ENCODE measurements at places on chromosomes 3 and 15.

- DNase-seq, result no peak
Measured at GRCh38 chr3:53030619-53031449, 15.0 kb downstream of the SFMBT1 start.

DNA sequence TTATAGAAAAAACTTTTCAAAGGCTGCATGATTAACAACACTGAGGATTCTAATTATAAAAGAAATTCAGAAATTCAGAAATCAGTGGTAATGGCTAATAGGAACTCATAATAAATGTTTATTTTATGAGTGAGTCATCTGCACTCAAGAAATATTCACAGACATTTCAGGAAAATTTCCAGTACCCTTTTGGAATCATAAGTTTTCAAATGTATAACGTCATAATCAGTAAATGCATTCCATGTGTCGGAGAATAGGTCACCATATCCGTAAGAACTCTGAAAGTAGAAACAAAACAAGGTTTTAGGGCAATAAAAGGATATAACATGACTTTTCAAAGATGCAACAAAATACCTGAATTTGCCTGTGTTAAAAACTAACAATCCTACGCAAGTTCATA is 24.7 kb downstream of the EOGT start:
- no peak for DNase-seq

DNA sequence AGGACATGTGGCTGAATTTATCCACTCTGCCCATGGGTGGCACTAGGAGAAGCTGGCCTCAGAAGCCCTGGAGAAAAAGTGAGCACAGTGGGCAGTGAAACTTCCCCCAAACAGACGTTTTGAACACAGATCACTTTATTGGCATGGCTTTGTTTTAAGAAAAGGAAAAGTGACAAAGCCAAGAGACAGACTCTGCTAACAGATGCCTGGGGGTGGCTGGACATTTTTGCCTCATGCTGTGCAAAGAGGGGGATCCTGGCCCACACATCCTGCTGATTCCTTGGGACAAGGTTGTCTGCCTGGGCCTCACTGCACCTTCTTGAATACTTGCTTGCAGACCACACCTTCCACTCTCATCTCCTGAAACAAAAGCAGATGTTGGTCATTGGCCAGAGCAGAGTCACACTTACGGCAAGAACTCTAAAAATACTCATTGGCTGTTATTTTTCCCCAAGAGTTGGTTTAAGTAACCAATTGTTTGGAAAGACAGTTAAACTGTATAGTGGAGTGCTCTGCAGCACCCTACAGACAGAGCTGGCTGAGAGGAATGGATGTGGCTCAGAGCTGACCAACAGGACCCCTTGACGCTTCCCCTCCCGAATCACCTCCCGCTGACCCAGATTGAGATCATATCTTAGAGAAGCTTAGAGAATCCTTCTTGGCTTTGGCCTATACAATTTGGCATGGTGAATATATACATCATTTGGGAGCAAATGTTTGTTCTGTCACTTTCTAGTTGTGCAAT is 22.0 kb downstream of the RBP1 start:
- DNase-seq, result no peak

- DNase-seq, result no peak
Measured at GRCh38 chr15:100768501-100768931, 111.1 kb upstream of the ALDH1A3 start.

GRCh38 chr15:31474059-31474868 is 147.6 kb downstream of the KLF13 start:
- peak; percentile 42 for DNase-seq

GRCh38 chr3:182384221-182384620 is 409.1 kb upstream of the ATP11B start:
- no peak for DNase-seq

- DNase-seq, result peak; percentile 29
Measured at GRCh38 chr15:52236013-52236412, 44.8 kb upstream of the GNB5 start.

- DNase-seq, result no peak
Measured at GRCh38 chr3:57673156-57673555, 19.7 kb downstream of the DENND6A start.

- no peak for DNase-seq
Measured at GRCh38 chr3:133374708-133375402, 25.0 kb upstream of the BFSP2 start.

- DNase-seq, result no peak
Measured at GRCh38 chr3:4974154-4974553, 5.1 kb upstream of the BHLHE40 start.

DNA sequence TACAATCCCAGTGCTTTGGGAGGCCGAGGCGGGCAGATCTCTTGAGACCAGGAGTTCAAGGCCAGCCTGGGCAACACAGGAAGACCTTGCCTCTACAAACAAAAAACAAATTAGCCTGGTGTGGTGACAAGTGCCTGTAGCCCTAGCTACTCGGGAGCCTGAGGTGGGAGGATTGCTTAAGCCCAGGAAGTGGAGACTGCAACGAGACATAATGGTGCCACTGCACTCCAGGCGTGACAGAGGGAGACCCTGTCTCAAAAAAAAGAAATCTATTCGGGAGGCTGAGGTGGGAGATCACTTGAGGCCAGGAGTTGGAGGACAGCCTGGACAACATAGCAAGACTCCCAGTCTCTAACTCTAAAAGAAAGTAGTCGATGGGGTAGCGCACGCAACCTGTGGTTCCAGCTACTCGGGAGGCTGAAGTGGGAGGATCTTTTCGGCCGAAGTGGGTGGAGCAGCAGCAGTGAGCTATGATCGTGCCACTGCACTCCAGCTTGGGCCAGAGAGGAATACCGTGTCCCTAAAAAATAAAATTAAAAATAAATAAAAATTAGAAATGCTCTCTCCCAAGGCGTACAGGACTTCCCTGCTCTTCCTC is 775 bp downstream of the C3orf33 start:
- DNase-seq, result no peak

Data from stimulated activated naive B cell treated with anti-CD40 and anti-IgM and Interleukin-4, amounts not matched to agents 10 μg/mL and 1 μg/mL and 100 μg/mL, for 72 hours (primary cell).